ENCODE measurements at places on chromosomes 12 and 14. TPM values are rescaled to one million over a fixed set of nuclear protein-coding genes. Genes with fewer than 3 reads are reported as not detected.

Gene PRDM4
- 20.1 TPM for total RNA-seq

Gene GALNT6
- 3.7 TPM for total RNA-seq

Gene DCN
- total RNA-seq = 0.09 TPM

Gene TMCC3
- 1.1 TPM for total RNA-seq

Gene LLPH
- 58.0 TPM for total RNA-seq

Gene SLC2A14
- not detected for total RNA-seq

Gene NFE2
- total RNA-seq = not detected

Gene PLEKHG7
- not detected for total RNA-seq

Gene FGF6
- not detected for total RNA-seq

Gene PHLDA1
- total RNA-seq = 44.4 TPM

Gene UNC79
- total RNA-seq = 0.02 TPM

Gene LPAR5
- total RNA-seq = 0.62 TPM

Gene KRT73
- total RNA-seq = not detected

Gene FOXG1
- 0.10 TPM for total RNA-seq

Gene NKX2-1
- total RNA-seq = not detected

Gene TAS2R43
- not detected for total RNA-seq

Gene MBIP
- total RNA-seq = 16.3 TPM

Gene ACOT4
- 2.5 TPM for total RNA-seq

Gene TAC3
- not detected for total RNA-seq

Gene MEG3
- 52.4 TPM for total RNA-seq

Gene NANOG
- total RNA-seq = not detected

Gene TAS2R8
- not detected for total RNA-seq

Gene PRKAG1
- 38.3 TPM for total RNA-seq

Gene BCL2L14
- total RNA-seq = not detected

Gene KRT78
- not detected for total RNA-seq

Gene VDR
- 3.0 TPM for total RNA-seq

Gene PTPRB
- 0.75 TPM for total RNA-seq

Gene SAMD4A
- 7.5 TPM for total RNA-seq

Gene TGM1
- 1.0 TPM for total RNA-seq

Gene RERGL
- not detected for total RNA-seq

Gene FGD4
- 11.5 TPM for total RNA-seq

Gene SMCO2
- total RNA-seq = 0.12 TPM

Gene HVCN1
- 0.59 TPM for total RNA-seq

Gene LRTM2
- total RNA-seq = 0.05 TPM

Gene IFNG-AS1
- not detected for total RNA-seq

Gene DYNC1H1
- 210 TPM for total RNA-seq

Gene EFS
- total RNA-seq = not detected

Gene CLEC6A
- not detected for total RNA-seq

Gene SYT1
- 5.2 TPM for total RNA-seq
